ENCODE measurements at places on chromosomes 6 and 20.

DNA sequence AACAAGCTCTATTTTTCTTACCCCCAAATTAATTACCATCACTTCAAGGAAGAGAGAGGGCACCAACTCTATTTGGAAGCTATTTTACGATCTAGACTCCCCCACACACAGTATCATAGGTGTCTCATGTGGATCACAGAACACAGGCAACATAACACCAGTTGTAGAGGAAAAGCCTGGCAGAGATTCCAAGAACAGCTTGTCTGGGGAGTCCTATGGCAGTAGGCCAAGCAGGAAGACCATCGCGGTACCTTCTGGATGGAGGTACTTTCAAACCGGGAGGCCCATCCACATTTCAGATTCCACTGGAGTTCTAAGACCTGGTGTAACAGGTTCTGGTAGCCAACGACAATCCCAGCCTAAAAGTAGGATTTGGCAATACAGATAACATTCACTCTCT, 37.6 kb upstream of the SPDEF start:
- DNase-seq, result no peak

DNA sequence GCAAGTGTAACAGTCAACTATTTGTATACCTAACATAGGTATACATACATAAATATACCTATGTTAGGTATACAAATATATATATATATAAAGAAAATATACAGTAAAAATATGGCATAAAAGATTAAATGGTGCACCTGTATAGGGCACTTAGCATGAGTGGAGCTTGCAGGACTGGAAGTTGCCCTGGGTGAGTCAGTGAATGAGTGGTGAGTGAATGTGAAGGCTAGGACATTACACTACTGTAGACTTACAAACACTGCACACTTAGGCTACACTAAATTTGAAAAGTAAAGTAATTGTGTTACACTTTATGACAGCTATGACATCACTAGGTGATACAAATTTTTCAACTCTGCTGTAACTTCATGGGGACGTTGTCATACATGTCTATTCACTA, 65.6 kb downstream of the CDC5L start:
- no peak for DNase-seq

GRCh38 chr6:141808662-141809061, 324.1 kb upstream of the GJE1 start:
- DNase-seq, result no peak

DNA sequence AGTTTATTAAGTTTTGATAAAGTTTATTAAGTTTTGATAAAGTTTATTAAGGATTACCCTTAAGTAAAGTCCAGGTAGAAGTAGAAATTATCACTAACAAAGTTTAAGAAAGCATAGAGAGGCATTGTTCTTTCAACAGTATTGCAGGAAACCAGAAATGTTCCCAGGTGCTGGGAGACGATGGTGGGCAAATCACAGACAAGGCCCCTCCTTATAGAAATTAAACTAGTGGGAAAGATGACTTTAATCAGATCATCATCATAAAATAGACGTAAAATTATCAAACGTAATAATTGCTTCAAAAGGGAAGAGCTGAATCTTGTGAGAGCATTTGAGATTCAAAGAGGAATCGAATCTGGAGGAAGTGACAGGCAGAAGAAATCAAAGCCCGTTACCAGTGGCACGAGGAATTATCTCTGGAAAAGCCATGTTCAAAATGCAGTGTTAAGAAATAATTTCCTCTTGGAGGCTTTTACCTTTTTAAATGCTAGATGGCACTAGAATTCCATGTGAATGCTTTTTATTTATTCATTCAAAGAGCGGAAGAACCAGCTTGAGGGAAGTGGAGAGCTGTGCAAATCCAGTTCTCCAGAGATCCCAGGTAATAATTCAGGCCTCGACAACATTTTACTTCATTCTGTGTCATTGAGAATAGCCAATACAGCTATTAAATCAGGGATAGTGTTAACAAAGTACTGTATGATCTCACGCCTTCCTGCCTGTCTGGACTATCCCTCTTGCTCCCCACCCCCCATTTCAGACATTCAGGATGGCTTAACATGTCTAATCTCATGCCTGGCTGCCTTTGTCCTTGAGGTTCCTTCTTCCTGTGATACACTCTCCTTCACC, 1.0 kb upstream of the APMAP start:
- no peak for DNase-seq

DNA sequence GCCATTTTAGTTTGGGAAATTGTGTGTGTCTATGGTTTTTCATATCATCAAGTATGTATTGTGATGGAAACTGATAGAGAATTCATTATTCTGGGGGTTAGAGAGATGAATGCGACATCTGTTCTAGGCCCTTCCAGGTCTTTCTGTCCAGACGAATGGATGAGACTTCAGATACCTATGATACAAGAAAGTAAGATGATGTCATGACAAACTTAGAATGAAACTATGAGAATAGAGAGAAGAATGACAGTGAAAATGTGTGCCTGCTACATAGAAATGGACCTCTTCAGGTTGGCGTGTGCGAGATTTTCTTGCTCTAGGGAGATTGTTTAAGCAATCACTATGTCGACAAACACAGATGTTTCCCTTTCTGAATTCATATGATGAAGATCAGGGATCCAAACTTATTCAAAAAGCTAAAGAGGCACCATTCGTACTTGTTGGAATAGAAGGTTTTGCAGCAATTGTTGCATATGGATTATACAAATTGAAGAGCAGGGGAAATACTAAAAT, 76.1 kb downstream of the SCAND1 start:
- no peak for DNase-seq

- DNase-seq, result no peak
Observed at GRCh38 chr6:134267917-134268361, 50.0 kb downstream of the SGK1 start.

DNA sequence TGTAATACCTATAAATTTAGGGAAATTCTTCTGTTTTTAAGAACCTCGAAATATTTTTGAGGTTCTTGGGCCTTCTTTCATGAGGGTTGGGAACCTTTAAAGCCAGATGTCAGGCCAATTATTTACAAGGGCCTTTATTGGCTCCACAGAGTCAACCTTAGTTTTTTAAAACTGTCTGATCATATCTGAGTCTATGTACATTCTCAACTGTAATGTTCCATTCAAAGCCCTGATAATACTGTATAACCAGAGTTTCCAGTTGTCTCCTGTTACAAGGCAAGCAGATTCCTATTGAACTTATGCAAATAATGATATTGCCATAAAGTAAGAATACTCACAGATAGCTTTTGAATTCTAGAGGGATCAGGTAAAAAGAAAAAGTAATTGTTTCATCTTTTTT, 545.5 kb downstream of the EPM2A start:
- DNase-seq, result no peak

- DNase-seq, result no peak
Observed at GRCh38 chr6:7631466-7631865, 41.5 kb downstream of the SNRNP48 start.

- no peak for DNase-seq
Observed at GRCh38 chr20:39705032-39705431, 742.9 kb downstream of the DHX35 start.

DNA sequence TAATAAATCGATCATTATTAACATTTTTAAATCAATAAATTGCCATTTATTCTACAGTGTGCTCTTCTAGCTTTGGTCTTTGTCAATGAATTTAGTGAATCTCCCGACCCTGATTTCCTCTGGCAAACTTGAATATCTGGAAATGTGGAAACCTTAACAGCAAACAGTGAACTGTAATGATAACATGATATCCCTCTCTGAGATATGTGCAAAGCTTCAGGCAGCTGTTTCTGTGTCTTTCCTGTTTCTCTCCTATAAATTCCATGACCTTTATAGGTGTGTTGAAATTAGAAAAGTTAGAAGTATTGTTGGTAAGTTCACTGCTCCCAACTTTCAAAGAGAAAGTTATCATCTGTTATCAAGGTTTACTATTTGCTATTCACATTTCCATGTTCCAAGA, 218.8 kb upstream of the RNF217 start:
- DNase-seq, result no peak
